ENCODE measurements at places on chromosomes 13 and 19.

- DNase-seq, result no peak
These were observed 24.0 kb downstream of the ZBTB7A start for GRCh38 chr19:4042731-4043082.

DNA sequence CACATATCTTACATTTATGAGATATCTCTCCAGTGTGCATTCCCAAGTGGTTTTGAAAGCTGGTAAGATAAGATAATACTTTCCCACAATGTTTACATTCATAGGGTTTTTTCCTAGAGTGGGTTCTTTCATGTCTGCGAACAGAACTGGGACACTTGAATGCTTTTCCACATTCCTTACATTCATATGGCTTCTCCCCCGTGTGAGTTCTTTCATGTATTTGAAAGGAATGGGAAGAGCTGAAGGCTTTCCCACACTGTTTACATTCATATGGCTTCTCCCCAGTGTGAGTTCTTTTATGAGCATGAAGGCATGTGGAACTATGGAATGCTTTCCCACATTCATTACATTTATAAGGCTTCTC lies 19.7 kb downstream of the ZNF433 start:
- no peak for DNase-seq

DNA sequence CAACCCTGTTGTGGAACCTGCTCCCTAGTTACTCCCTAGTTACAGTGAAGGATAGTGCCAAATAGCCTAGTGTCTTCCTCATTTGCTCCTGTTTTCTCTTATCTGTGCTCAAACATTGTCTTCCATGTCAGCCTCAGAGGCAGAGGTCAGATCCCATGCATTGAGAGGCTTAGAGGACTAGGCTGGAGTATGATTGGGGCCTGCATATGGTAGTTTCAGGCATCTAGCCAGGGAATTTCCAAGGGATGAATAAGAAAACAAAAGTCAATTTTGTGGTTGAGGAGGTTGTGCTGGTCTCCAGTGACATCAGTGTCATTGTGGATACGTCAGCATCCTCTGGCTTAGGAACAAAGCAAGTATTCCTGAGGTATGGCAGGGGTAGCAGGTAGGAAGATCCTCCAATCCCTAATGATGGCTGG lies 9.4 kb downstream of the ZNF546 start:
- DNase-seq, result no peak

- DNase-seq, result no peak
These were observed 498.1 kb downstream of the KLF5 start for GRCh38 chr13:73556902-73557301.

DNA sequence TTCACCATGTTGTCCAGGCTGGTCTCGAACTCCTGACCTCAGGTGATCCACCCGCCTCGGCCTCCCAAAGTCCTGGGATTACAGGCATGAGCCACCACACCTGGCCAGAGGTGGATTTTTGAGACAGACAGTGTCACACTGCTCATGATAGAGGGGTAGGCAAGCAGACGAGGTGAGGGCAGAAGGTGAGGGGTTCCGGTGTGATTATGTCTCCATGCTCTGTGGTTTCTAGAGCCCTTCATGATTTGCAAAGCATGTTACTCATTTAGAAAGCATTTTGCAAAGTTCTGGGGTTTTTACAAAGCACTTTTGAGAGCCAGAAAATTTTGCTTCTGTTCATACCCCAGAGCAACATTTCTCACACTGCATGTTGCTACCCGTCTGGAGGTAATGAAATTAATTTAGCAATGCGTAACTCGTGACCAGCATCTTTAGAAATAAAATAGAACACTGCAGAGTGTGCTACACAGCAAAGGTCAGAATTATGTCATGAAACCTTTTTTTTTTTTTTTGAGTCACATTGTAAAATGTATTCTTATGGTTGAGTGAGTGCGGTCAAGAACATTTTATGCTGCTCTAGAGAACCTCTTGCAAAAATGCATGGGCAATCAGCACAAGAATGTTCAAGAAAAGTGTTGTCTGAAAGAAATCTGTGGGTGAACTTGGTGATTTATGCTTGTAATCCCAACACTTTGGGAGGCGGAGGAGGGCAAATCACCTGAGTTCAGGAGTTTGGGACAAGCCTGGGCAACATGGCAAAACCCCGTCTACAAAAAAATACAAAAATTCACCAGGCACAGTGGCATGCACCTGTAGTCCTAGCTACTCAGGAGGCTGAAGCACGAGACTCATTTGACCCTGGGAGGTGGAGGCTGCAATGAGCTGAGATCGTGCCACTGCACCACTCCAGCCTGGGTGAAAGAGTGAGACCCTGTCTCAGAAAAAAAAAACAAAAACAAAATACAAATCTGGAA lies 58.0 kb downstream of the MAP4K1 start:
- DNase-seq, result no peak

GRCh38 chr13:102703726-102704035 lies 8.8 kb upstream of the METTL21C start:
- DNase-seq, result no peak

DNA sequence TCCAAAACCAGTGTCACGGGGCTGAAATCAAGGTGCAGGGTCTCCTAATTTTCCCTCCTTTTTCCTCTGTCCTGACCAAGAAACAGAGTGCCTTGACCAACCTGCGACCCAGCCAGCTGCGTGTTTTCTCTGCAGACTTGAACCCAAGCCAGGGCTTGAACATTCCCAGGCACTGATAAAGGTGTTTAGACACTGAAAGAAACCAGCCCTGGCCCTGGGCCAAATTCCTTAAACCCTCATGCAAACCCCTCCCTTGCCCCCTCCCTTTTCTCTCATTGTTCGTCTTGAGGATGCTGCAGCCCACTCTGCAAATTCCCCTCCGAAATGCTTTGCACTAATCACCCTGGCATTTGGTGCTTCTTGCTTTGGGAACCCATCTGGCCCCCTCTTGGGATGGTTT lies 9.5 kb upstream of the FFAR2 start:
- DNase-seq, result no peak

Data from NCI-H1105 (cell line).